Left ventricle myocardium superior (tissue), 1 donor: ENCODE measurements at places on chromosomes 2 and 18. TPM values are rescaled to one million over a fixed set of nuclear protein-coding genes. Genes with fewer than 3 reads are reported as not detected.

- no peak for DNase-seq
Observed at GRCh38 chr18:32317651-32318050, 127.8 kb downstream of the MEP1B start.

DNA sequence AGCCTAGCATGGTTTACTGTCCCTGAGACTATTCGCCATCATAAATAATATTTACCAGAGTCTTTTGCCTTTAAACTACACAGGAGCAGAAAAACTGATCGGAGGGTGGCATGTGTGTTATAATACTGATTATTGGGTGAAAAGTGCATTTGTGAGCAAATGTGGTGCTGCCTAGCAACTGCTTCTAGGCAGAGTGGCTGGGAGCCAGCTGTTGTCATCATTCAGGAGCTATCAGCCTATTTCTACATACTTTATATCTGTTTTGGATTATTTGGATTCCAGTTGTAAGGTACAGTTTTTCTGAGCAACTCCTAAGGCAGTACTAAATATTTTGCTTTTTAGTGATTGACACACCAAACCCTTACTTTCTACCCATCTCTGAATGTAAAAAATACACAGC is 75.0 kb upstream of the MSTN start:
- DNase-seq: peak; percentile 47

Gene CEBPZOS
- 60.4 TPM for total RNA-seq

DNA sequence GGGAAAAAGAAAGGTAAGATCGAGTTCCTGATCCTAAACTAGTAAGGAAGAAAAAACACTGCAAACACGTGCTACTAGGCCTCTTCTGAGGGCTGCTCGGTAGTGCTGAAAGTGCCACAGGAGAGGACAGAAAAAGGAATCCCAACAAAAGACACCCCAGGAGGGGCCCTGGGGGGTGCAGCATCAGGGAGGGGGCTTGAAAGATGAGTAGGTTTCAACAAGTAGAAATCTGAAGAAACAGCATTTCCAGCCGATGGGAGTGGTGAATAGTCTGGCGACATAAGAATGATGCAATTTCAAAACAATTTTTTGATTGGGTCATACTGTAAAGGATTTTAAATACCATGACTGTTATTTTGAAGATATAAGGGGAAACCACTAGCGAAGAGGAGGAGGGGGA is 98.6 kb downstream of the NOL10 start:
- DNase-seq: no peak

Gene NCKAP5
- total RNA-seq: 2.8 TPM

DNA sequence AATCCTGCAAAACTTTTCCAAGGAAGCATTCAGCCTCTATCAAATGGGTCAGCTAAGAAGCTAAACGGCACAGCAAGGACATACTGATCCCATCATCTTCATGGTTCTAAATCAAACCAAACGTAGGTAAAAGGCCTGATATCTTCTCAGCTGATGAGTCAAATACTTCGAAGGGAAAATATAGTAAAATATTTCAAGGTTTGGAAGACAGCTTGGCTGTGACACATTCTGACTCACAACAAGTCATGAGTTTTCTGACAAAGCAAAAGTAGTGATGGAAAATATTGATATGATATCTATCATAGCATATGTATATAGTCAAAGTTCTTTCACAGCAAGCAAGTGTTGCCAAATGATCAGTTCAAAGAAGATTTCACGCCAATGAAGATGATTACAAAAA is 31.5 kb downstream of the DOCK10 start:
- DNase-seq: no peak

- DNase-seq: no peak
Observed at GRCh38 chr2:188158337-188159100, 133.2 kb upstream of the GULP1 start.

Gene GCG
- not detected for total RNA-seq

GRCh38 chr2:82226441-82226840 is 1921.9 kb upstream of the LRRTM1 start:
- no peak for DNase-seq

Gene GLB1L
- total RNA-seq: 2.5 TPM

GRCh38 chr18:67456711-67457110 is 59.8 kb downstream of the DSEL start:
- no peak for DNase-seq

Gene GLI2
- total RNA-seq: 2.1 TPM

GRCh38 chr2:42928692-42929545 is 136.5 kb upstream of the HAAO start:
- no peak for DNase-seq

- no peak for DNase-seq
Observed at GRCh38 chr2:99140860-99141109, 722 bp upstream of the C2orf15 start.

Gene MCM6
- total RNA-seq: 4.1 TPM

DNA sequence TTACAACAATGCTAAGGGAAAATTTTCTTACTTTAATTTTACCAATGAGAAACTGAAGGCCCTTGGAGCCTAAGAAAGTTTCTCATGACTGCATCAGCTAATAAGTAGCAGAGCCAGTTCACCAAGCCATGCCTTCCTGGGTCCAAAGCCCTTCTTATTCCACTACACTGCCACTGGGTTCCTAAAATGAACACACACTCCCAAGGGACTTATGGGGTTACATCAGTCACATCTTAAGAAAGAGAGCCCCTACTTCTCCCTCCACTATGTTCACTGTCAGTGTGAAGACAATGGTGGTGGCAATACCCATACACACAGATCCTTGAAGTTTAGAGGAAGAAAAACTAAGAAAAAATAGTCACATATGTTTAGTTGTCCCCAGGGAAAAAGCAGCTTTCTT is 20.6 kb downstream of the MBD2 start:
- no peak for DNase-seq
